ENCODE measurements at places on chromosomes 5 and 9.
A peak's percentile ranks its signal among the peaks of the same experiment; 100 is the strongest.

DNA sequence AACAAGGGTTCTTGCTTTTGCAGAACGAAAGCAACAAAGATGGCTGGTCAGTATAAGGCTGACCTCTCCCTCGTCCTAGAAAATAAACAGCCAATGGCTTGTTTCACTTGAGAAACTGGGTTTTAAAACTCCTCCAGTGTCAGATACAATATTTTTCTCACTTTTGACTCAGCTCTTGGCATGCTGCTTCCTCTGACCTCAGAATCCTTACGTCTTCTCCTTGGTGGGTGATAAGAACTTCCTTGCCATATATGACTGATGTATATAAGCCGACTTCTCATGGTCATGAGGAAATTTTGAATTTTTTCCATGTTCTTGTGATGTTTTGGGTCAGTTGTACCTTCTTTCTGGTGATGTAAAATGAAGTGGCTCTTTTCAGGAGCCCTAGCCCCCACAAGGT lies 3.8 kb downstream of the ZNF618 start:
- DNase-seq, result no peak

- DNase-seq, result no peak
These were observed 121.5 kb downstream of the ISOC1 start for GRCh38 chr5:129216001-129216400.

GRCh38 chr9:37676411-37676830 lies 25.7 kb downstream of the FRMPD1 start:
- no peak for DNase-seq

DNA sequence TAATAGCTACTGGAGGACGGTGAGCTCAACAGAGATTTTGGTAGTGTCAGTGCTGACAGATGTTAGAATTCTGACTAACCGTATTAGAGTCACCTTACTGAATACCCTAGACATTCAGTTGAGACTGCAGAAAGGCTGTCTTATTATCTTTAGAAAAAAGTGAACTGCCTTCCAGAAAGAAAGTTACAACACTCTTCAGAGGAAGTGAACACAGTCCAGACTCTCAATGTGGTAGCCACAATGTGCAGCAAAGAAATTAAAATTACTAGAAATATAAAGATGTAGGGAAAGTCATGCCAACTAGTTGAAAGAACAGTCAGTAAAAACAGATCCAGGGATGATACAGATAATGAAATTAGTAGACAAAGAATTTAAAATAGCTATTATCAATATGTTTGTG lies 47.1 kb upstream of the COL15A1 start:
- DNase-seq, result no peak

GRCh38 chr5:31853398-31854135 lies 214.6 kb downstream of the PDZD2 start:
- DNase-seq, result no peak

- DNase-seq, result no peak
These were observed 394.5 kb downstream of the SPATA31D1 start for GRCh38 chr9:82382887-82383616.

- DNase-seq, result no peak
These were observed 268.2 kb upstream of the TAS2R1 start for GRCh38 chr5:9898319-9898718.

DNA sequence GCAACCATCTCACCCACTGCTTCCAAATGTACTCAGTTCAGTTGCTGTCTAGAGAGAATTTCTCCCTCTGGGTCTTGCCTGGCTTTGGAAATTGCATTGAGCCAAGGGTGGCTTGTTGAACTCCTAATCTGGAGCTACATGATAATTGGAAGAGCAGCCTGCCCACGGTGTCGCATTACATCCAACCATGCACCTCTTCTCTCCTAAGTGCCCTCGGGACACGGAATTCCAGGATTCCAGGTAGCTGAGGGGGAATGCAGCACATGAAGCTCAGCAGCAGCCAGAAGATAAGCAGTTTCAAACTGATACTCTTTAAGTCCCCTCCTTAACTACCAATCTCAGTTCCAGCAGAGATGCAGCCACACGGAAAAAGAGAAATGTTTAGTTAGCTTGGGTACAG lies 509.4 kb upstream of the KLF4 start:
- no peak for DNase-seq

- DNase-seq, result no peak
These were observed 48.6 kb upstream of the RNU6ATAC start for GRCh38 chr9:134212809-134213507.

DNA sequence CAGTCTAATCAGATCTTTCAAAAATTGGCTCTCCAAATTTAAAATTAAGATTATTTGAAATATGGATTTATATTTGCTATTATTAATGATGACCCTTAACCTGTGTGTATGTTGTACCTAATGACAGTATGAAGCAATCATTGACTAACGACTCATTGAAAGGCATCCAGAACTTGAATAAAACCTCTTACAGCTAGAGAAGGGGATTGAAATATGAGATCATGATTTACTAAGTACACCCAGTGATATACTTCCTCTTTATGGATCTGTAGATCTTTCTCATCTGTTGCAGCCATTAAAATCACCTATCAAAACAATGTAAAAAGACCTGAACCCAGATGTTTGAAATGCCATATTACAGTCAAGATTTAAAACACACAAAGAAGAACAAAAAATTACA lies 126.5 kb downstream of the RPS23 start:
- no peak for DNase-seq

DNA sequence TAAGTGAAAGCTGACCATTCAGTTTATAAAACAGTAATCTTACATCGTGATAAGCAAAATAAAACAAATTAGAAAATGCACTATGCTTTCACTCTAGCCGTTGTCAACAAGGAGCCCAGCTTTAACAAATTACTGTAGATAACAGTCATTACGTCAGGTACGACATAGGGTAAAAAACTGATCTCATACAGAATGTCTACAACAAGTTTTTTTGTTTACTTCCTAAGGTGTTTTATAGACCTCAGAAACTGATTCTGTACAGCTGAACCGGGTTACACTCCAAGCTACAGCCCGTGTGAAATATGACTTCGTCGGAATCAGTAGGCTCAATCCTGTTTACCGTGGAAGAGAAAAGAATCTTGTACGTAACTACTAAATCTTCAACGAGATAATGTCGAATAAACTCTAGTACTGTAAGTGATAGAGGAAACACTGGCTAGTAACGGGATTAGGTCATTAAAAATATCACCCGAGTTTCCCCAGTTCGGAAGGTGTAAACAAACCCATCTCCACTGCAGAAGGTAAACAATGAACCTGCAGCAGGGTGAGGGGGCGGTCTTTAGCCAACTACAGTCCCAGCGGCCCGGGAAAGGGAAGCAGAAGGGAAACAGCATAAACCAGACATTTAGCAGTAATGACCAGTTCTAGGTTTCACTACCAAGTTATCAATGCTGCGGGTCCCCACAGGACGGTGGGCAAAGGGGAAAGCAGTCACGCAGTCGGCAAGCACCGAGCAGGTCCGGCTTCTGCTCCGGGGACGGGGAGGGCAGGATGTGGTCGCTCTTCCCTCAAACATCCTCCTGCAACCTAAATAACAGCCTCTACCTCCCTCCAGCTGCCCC lies 1.1 kb downstream of the RICTOR start:
- peak; percentile 56 for DNase-seq
